NCI-H1694 treated with DMSO at 0.1 percent for 48 hours (cell line): ENCODE measurements at places on chromosomes 13 and 19.

DNA sequence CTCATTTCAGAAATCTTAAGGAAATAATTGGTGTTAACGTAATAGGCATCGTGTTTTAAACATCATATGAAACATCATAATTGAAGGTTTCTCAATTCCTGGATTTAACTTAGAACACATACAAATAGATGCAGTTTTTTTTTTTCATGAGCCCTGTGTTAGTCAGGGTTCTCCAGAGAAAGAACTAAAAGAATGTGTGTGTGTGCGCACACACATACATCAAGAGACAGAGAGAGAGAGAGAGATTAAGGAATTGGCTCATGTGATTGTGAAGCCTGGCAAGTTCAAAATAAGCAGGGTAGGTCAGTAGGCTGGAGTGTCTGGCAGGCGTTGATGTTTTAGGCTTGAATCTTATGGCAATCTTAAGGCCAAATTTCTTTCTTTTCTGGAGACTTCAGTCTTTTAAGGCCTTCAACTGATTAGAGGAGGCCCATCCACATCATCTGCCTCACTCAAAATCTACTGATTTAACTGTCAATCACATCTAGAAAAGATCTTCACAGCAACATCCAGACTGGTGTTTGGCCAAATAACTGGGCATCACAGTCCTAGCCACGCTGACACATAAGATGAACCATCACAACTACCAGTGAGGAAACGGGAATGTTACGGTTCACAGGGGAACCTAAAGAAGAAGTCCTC is 25.2 kb downstream of the SPATA13 start:
- no peak for DNase-seq

DNA sequence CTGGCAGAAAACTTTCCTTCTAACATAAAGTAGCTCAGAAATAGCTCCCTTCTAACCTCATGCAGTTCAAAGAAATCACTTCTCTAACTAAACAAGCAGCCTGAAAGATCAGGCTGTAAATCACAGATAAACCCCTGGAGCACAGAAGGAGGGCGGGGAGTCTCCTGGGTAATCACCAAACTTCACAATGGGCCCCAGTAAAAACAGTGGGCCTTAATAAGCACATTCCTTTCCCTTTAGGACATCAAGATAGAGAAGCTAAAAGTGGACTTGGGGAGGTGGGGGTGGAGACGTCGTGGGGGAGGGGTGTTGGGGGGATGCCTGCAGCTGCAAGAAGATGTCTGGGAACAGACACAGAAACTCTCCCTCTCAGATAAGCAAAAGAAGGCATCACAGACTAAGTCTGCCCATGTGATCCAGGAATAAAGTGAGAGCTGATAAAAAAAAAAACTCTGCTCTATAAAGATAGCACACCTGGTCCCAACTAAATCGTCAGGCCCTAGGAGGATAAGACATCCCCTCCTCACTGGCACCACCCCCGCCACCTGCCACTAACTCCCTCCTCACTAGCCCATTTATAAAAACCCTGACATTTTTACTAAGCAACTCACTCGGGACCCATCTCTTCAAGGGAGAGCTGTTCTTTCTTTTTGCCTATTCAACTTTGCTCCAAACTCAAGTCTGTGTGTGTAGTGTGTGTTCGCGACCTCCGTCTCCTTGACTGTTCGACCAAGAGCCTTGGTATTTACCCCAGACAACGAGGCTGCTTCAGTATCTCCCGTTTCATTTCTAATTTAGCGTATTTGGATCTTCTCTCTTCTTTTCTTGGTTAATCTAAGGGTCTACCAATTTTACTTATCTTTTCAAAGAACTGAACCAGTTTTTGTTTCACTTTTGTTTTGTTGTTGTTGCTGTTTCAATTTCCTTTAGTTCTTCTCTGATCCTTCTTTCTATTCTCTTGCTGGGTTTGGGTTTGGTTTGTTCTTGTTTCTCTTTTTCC is 31.7 kb downstream of the DNAJC15 start:
- no peak for DNase-seq

DNA sequence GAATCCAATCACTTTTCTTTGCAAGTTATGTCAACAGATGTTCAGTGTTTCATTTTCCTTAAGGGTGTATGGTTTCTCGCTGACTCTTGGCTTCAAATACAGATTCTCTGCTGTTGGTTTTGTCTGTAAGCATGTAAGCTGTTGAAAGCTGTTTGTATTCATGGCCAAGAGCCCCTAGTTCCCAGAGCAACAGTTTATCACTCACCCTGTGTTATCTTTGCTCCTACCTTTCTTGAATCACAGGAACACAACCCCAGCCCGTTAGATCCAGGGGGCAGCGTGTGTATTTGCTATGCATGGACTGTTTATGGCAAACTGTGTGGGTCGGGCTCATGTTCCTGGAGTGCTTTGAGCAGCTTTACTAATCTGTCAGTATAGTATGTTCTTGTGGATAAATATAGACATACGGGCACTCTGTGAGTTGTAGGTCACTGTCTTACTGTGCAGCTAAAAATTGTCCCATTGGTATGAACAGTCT is 28.9 kb downstream of the FRY start:
- DNase-seq, result no peak

- no peak for DNase-seq
Observed at GRCh38 chr19:50725218-50725910, 2.2 kb downstream of the CLEC11A start.

DNA sequence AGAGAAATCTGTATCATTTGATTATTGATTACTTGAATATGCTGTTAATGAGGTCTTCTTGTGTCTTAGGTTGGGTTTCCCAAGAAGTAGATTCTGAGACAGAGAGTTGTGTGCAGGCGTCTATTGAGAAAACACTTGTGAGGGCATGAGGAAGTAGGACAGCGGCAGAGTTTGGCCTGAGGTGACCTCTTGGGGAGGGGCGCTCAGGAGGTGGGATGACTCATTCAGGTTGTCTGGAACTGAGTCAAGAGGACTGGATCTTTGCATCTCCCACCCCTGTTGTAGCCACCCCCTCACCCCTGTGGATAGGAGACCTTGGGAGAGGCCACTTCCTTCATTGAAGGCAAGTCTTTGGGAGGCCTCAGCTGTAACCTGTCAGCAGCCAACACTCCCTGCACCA is 35.2 kb upstream of the WDFY2 start:
- no peak for DNase-seq

GRCh38 chr13:31213651-31214289 is 14.0 kb downstream of the B3GLCT start:
- DNase-seq, result no peak
